ENCODE measurements at places on chromosomes 12 and 14.

- no peak for DNase-seq
Measured at GRCh38 chr12:48980953-48981756, 3.0 kb downstream of the WNT1 start.

DNA sequence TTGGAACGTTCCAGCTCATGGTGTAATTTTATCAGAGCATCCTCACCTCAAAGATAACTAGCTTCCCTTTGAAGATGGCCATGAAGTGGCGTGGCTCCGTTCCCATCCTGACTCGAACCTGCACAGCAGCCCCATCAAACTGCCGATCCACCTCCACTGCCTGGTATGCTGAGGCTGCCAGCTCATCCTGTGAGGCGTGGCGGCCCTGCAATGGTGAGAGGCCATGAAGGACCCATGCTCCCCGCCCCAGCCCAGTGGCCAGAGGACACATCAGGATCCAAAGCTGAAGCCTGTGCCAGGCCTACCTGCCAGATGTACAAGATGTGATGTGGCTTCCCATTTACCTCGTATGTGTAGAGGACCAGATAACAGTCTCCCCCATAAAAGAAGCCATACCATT lies 11.2 kb downstream of the AVIL start:
- no peak for DNase-seq

GRCh38 chr12:121805171-121806008 lies 1.6 kb downstream of the SETD1B start:
- DNase-seq, result no peak

GRCh38 chr12:66290716-66291200 lies 11.5 kb upstream of the HELB start:
- DNase-seq, result no peak

DNA sequence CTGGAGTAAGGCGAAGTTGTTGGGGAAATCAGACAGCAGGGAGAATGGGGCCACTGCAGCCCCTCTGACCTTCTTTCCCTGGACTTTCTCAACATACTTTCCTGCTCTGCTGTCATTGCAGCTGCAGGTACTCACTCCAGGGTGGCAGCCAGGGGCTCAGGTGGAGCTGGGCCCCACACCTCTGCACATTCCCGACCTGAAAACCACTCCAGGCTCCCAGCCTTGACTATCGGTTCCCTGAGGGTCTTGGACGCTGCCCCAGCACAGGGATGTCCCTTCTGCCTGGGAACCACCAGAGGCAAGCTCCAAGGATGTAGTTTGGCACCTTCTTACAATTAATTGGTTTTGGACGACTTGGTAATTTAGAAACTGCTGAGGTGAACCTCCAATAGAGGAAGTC lies 24.8 kb upstream of the CAPRIN2 start:
- DNase-seq, result no peak

DNA sequence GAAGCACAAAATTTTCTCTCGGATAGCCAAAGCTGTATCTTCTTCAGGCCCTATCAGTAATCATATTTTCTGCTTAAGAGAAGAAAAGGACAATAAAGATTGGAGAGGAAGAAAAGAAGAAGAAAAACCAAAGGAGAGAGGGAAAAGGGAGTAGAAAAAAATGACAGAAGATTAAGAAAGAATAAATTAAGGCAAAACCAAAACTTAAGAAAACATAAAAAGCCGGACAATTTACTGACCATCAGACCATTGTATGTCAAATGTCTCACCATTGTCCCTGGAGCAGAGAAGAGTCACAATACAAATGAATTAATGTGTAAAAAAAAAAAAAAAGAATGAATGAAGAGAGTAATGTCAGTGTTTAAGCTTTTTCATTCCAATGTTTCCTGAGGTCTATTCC lies 1274.8 kb downstream of the FSCB start:
- no peak for DNase-seq

DNA sequence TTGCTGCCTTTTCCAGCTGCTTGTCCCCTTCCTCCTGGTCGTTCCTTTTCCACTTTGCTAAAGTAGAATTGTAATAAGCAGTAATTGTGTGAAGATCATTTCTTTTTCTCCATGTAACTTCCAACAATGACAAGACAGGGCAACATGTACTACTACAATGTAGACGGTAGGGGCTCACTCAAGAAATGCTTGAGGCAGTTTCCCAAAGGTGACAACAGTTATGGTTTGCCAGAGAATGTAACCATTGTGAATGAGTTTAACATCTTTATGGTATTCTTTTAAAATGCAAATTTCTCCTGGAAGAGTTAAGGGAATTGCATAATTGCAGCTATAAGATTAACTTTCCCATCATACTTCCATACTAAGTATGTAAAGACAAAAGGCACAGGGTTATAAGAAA lies 23.8 kb upstream of the PHLDA1 start:
- no peak for DNase-seq

GRCh38 chr14:20387576-20387975 lies 25.7 kb downstream of the TEP1 start:
- no peak for DNase-seq

GRCh38 chr14:32601906-32602305 lies 272.8 kb downstream of the AKAP6 start:
- DNase-seq, result no peak

Data from SW 1271 (cell line).